Foreskin melanocyte (primary cell): ENCODE measurements at places on chromosomes 4 and X.
A peak's percentile ranks its signal among the peaks of the same experiment; 100 is the strongest.

- DNase-seq: no peak
Observed at GRCh38 chr4:172547724-172548123, 620.9 kb upstream of the GALNT7 start.

GRCh38 chr4:4585012-4585670 lies 43.3 kb upstream of the STX18 start:
- DNase-seq: no peak

DNA sequence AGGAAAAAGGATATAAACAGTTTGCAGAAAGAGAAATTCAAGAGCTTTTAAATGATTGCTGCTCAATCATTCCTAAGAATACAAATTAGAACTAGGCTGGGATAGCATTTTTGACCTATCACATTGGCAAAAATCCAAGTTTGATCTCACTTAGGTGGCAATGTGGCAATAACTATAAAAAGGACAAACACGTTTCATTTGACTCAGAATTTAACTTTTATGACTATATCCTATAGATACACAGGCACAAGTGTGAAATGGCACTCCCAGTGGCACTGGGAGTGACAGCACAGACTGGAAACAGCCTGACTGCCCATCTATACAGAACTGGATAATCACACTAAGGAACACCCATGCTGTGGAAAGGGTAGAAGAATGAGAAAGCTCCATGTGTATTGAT lies 11.1 kb downstream of the CENPU start:
- DNase-seq: no peak

DNA sequence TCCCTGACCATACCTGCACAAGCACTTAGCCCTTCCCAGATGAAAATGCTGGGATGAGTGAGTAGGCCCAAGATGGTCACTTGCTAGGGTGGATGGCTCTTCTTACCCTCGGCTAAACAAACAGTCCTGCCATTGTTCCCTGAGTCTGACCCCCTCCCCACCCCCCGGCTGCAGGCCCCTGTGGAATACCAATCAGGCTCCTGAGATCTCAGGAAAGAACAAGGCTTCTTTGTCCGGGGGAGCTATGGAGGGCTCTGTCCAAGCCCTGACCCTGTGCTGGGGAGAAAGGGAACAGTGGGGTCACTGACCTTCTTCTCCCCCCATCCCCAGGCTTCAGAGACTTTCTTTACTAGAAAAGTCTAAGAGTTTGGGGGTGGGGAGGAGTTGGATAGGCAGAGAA lies 6.0 kb downstream of the PLP1 start:
- DNase-seq: no peak

DNA sequence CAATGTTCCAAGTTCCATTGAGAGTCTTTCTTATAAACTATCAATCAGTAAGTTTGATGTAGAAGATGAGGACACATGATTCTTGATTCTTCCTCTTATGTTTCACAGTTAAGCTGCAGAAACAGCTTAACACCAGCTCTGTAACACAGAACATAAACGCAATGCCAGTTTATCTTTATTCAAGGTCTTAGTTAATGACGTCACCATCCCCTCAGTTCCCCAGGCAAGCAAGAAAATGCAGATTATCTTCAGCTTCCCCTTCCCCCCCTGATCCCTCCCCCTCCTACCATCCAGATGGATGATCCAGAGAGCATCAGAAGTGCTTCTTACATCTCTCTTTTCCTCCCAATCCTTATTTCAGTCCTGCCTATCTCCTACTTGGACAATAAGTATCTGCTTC lies 4.4 kb upstream of the SH3RF1 start:
- no peak for DNase-seq

DNA sequence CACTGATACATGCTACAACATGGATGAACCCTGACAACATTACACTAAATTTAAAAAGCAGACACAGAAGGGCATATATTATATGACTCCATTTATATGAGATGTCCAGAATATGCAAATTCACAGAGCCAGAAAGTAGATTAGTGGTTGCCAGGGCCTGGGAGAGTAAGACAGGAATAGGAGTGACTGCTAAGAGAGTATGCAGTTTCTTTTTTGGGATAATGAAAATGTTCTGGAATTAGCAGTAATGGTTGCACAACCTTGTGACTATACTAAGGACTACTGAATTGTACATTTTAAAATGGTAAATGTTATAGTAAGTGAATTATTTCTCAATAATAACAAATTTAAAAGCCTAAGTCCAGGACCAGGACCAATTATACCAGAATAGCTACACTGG lies 29.5 kb upstream of the NUP54 start:
- DNase-seq: no peak

GRCh38 chr4:138789796-138790195 lies 225.8 kb upstream of the NOCT start:
- no peak for DNase-seq

- DNase-seq: no peak
Observed at GRCh38 chrX:136835761-136836160, 44.8 kb downstream of the RBMX start.

- DNase-seq: no peak
Observed at GRCh38 chrX:150587585-150588503, 19.4 kb downstream of the MTM1 start.

- DNase-seq: no peak
Observed at GRCh38 chrX:39749728-39750127, 348.0 kb downstream of the BCOR start.

GRCh38 chr4:143768007-143768591 lies 67.6 kb upstream of the FREM3 start:
- DNase-seq: peak; percentile 95

GRCh38 chr4:1361431-1361830 lies 14.4 kb downstream of the UVSSA start:
- no peak for DNase-seq

DNA sequence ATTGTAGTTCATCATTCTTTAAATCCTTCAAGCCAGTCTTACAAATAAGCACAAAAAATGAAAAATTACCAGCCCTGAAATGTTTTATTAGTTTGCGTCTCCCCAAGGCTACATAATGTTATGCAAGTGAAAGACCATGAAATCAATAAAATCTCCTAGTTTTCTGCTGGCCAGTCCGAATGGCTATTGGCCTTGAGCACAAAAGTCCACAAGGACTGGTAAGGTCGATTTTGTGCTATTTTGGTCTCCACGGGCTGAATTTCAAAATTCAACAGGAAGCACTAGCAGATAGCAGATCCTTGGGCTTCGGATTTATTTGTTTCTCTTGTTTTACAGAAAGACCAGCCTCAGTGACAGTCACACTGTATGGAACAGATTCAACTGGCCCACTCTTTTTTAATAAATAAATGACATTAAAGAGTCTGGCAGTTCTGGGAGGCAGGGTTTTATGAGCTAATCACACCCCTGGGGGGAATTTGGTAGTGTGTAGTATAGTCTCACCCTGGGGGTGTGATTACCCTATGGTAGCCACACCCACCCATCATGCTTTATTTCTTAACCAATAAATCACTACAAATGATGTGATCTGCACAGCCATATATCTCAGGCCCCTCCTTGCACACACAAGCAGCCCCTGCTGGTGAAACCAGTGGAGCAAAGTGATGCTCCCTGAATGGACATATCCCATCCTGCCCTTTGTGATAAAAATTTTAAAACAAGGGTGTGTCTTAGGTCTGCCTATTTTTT lies 51.1 kb upstream of the TMEM33 start:
- no peak for DNase-seq

GRCh38 chr4:40264497-40264896 lies 67.7 kb downstream of the RHOH start:
- no peak for DNase-seq

DNA sequence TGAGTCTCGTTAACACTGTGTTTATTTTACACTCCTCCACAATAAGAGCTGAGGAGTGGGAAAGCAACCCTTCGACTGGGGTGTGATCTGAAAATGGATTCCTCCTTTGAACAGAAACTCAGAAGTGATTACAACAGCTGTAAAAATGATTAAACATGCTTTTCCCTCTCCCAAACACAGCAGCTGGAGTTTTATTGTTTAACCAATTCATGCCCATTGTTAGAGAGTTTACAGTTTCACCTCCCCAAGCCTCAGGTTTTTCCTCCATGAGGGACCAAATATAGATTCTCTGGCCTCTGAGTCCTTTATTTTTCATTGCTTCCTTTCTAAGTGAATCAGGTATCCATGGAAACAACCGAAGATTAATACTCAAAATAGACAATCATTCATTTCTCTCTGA lies 263.0 kb upstream of the TAPT1 start:
- no peak for DNase-seq

GRCh38 chr4:40193016-40193571 lies 3.7 kb upstream of the RHOH start:
- no peak for DNase-seq

GRCh38 chr4:164529486-164529885 lies 224.4 kb upstream of the SMIM31 start:
- DNase-seq: no peak

DNA sequence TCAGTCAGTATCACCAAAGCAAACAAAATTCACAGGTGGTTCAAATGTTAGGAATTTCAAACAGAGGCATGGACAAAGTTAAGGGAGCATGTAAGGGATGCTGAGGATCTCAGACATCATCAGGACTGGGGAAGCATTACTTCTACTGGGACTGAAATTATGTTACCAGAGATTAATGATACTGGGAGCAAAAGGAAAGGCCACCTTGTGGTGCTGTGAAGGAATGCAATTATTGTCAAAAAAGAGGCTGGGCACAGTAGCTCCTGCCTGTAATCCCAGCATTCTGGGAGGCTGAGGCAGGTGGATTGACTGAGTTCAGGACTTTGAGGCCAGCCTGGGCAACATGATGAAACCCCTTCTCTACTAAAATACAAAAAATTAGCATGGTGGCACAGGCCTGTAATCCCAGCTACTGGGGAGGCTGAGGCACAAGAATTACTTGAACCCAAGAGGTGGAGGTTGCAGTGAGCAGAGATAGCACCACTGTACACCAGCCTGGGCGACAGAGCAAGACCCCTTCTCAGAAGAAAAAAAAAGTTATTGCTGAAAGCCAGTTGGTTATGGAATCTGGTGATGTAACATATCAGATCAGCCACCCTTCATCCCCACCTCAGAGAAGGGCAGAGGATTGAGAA lies 954.3 kb downstream of the PCDH7 start:
- DNase-seq: peak; percentile 16

- DNase-seq: no peak
Observed at GRCh38 chrX:154542723-154543424, 3.8 kb downstream of the G6PD start.

DNA sequence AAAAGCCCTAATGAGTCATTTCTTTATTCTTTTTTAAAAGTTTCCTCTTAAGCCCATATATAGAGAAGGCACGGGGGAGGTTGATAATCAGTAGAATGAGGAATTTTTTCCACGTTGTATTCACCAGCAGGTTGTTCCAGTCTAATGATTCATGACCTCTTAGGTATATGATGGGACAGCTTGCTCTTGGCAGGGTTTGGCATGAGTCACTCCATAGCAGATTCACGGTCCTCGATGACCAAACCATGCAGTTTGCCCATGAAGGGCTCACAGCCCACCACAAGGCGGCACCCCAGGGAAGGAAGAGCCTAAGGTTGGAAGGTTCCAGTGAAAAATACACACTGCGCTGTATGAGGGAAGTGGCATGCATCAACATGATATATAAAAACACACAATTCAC lies 623.8 kb upstream of the DIPK2B start:
- no peak for DNase-seq

DNA sequence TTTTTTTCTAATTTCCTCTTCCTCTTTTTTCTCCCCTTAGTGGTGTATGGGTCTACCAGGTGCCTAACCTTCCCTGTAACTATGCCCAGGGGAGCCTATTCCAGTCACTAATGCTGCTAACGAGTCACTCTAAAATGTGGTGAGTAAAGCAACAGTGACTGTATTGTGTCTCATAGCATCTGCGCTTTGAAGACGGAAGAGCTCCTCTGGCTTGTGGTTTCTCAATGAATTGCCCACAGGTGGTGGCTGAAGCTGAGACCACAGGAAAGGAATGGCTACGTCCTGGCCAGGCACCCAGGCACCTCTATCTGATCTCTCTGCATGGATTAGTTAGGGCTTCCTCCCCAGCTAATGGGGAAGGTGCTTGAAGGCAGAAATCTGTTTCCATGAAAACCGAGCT lies 763.5 kb upstream of the FRG1 start:
- DNase-seq: no peak

DNA sequence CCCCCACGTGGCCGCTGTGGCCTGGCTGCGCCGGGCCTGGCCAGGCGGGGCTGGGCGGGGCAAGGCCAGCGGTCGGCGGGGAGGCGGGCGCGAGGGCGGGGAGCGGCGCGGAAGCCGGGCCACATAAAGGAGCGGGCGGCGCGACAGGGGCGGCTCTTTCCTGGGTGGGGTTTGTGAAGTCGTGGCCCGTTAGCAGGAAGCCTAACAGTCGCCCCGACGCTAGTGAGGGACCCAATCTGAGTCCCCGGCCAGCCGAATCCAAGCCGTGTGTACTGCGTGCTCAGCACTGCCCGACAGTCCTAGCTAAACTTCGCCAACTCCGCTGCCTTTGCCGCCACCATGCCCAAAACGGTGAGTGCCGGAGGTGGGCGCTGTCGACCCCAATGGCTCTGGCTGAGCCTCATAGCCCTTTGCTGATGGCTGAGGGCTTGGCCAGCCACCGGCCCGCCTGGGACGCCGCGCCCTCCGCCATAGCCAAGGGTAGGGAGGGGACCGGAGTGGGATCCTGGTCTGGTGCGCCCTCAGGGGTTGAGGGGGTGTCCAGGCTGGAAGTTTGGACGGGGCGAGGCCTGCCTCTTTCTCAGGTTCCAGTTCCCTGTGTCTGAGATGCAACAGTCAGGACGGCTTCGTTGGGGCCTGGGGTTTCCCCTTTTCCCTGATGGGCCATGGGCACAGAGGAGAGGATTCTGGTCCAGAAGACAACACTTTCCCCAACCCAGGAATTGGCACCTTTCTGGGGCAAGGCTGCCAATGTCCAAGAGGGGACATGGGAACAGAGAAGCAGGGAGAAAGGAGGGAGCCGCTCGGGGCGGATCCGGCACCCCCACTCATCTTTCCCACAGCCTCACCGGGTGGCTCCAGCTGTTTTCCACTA lies at the start of gene MSN:
TSS of gene MSN (plus strand) at position 152 of the 874 bp plus-strand sequence. CDS start at position 340, 188 bp downstream.
- no peak for DNase-seq

DNA sequence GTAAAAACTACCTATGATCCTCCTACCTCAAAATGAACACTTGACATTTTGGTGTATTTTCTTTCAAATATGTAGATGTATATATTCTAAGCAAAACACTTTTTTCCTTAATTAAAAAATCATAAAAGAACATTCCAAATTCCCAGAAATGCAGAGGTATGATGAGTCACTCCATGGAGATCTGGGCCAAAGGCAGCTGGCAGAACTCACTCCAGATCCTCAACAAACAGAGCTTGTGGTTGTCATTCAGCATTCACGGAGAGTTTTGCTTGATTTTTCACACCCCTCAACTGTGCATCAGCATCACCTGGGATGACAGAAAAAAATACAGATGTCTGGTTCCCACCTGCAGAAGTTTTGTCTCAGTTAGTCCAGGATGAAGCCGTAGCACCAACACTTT lies 144.6 kb downstream of the KIT start:
- DNase-seq: no peak

- no peak for DNase-seq
Observed at GRCh38 chr4:52212702-52213101, 161.6 kb downstream of the SPATA18 start.

- no peak for DNase-seq
Observed at GRCh38 chr4:86961605-86962295, 26.9 kb downstream of the AFF1 start.
